Fibroblast of skin of scalp (primary cell): ENCODE measurements at places on chromosomes 7 and 10.
A peak's percentile ranks its signal among the peaks of the same experiment; 100 is the strongest.

GRCh38 chr10:118585794-118586193 lies 9.7 kb downstream of the PRLHR start:
- no peak for DNase-seq

DNA sequence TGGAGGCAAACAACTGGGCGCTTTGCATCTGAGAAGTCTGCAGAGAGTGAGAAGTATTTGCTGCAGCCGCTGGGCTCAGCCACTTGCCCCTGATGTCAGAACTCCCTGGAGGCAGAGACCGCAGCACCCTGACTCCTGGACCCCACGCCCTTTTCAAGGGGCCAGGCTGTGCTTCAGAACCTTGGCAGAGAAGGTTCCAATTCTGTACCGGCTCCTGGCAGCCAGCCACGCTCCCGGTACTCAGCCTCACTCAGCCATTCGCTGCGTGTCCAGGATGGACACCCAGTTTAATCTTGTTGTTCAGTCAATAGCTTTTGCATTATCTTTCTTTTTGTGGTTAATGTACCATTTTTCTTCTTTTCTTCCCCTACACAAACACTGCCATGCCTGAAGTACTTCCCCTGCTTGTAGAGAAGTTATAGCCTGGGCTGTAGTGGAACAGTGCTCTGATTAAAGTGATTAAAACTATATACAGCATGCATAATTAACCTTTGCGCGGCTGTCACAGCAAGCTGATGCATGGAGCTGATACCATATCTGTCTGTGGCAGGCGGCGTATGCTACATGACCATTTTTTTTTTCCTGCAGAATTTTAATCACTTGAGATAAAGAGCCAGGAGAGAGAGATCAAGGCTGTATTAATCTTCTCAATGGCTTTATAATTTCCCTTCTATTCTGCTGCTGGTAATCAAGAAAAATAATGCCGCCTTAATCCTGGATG lies 578.5 kb downstream of the SDK1 start:
- no peak for DNase-seq

DNA sequence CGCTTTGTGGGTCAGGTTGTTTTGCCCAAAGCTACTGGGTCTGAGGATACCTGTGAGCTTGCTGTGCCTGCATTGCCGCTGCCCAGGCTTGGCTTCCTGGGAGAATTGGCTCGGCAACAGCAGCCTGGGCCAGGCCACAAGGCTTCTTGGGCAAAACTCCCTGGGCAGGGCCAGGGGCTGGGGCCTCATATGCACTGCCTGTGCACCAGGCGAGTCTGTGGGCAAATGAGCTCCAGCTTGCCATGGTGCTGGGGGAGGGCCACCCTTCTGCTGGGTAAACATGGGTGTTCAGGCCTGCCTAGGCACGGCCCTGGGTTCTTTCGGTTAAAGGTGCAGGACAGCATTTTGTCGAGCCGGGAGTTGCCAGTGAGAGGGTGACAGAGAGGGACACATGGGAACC lies 19.4 kb downstream of the ZMIZ1 start:
- DNase-seq, result no peak

GRCh38 chr10:106502641-106503040 lies 661.9 kb downstream of the SORCS1 start:
- DNase-seq, result peak; percentile 15

GRCh38 chr10:64786989-64787388 lies 1265.8 kb downstream of the REEP3 start:
- DNase-seq, result no peak

DNA sequence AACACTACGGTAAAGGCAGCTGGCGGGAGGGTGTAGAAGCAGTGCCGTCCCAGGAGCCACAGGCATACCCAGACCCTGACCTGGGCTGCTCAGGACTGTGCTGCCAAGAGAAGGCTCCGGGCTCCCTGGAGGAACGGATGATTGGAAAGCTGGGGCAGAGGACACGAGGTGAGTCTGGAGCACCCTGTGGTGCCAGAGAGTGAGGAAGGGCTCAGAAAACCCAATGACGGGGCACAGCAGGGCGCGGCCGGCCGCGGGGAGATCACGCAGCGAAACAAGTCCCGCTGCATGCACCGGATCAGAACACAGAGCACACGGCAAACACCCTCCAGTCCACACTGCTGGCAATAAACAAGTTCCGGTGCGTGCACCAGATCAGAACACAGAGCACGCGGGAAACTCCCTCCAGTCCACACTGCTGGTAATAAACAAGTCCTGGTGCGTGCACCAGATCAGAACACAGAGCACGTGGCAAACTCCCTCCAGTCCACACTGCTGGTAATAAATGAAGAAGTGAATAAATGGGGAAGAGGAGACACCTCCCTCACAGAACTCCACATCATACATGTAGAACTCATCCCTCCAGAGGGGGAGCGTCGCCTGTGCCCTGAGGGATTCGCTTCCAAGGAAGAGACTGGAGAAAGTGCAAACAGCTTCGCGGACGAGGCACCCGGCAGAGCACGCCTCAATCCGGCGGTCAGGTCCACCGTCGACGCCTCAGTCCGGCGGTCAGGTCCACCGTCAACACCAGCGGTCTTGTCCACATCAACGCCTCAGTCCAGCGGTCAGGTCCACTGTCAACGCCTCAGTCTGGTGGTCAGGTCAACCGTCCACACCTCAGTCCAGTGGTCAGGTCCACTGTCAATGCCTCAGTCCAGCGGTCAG lies 265.0 kb downstream of the MAD1L1 start:
- no peak for DNase-seq
